ENCODE measurements at places on chromosomes 2 and 18. TPM values are rescaled to one million over a fixed set of nuclear protein-coding genes. Genes with fewer than 3 reads are reported as not detected.
A peak's percentile ranks its signal among the peaks of the same experiment; 100 is the strongest.

The PLGLB2 gene
- total RNA-seq: 2.0 TPM

- no peak for DNase-seq
Measured at GRCh38 chr2:152241948-152242729, 66.6 kb upstream of the STAM2 start.

- no peak for DNase-seq
Measured at GRCh38 chr18:33355756-33356155, 84.8 kb downstream of the CCDC178 start.

GRCh38 chr2:139067072-139067471, 286.9 kb upstream of the NXPH2 start:
- DNase-seq: no peak

DNA sequence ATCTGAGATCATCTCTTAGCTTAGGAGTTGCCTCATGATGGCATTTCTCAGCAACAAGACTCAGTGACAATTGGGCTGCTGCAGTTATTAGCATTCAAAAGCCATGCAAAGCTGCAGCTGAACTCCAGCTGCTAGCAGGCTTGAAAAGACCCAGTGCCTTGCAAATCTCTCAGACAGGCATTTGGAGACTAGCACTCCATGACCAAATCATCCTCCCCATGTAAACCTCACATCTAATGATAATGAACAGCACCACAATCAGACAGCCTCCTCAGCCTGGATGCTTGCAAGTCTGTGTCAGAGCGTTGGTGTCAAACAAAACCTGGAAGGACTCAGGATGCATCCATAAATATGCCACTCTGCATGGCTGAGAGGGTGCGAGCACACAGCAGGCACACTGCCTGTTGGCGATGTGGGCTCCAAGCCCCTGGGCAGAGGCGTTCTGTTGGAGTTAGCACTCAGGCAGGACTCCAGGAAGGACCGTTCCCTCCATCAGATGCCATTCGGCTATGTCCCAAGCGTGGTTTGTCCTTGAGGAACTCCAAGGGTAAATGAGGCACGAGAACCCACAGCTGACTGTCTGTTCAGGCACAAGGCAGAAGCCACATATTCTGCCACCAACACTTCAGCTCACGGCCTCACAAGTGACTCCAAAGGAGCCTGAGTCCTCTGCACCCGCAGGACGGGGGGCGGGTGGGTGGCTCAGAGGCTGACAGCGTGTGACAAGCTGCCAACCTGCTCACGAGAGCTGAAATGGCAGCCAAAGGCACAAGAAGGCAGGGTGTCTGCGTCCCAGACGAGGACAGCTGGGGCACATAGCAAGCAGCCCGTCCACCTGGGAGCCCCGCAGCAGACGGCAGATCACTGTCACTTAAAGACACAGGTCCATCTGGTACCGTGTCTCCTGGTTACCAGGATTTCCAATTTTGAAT, 183.8 kb downstream of the MYT1L start:
- no peak for DNase-seq

The STPG4 gene
- not detected for total RNA-seq

DNA sequence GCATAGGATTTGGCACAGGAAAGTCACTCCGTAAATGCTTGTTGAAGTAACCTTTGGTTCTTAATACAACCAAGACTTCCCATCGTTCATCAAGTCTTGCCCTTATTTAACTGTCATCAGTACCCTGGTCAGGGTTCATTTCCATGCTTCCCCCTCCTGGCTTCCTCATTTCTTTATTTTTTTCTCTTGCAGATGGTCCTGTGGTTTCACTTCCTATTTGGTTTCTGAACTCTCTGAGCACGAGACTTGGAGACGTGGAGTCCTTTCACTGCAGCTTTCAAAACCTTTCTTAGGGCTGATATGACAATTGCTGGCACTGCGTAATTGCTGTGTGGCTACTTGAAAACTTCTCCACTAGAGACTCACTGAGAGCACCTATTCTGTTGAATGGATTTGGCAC, 59.9 kb upstream of the PID1 start:
- no peak for DNase-seq

DNA sequence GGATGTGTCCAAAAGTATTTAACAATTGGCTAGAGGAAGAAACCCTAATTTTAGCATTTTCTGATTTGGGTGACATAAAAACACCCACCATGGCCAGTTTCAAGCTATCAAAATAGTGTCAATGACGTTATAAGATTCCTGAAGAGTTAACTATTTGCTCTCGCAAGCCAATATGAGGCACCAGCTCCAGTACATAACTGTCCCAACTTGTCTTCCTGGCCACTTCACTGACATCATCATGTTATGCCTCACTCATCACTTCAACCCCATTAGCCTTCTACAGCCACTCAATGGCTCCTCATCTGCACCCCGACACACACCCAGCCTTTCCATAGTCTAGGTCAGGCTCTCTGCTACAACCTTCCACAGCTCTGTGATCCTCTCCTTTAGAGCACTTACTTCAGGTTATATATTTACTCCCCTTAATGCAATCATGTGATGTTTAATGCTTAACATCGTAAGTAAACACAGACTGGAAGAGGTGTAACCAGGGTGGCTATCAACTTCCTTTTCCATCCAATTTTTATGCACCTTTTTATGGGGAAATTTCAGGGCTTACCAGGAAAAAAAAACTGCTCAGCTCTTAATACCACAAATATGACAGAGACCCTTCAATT, 158.7 kb downstream of the VWC2L start:
- no peak for DNase-seq

GRCh38 chr2:138023298-138023697, 59.0 kb downstream of the HNMT start:
- DNase-seq: no peak

- DNase-seq: no peak
Measured at GRCh38 chr18:55477860-55478581, 110.0 kb downstream of the TCF4 start.

DNA sequence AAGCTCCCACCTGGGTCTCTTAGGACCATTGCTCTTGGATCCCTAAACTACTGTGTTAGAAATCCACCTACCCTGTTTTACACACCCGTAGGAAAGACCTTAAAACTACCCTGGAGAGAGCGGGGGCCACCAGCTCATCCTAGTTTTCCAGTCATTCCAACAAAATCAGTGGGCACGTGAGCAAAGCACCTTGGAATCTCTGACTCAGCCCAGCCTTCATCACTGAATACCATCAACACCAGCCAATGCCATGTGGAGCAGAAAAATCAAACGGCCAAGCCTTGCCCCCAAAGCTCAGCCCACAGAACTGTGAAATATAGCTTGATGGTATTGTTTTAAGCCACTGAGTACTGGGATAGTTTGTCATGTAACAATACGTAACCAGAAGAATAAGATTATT, 449.7 kb upstream of the CHAC2 start:
- DNase-seq: no peak

DNA sequence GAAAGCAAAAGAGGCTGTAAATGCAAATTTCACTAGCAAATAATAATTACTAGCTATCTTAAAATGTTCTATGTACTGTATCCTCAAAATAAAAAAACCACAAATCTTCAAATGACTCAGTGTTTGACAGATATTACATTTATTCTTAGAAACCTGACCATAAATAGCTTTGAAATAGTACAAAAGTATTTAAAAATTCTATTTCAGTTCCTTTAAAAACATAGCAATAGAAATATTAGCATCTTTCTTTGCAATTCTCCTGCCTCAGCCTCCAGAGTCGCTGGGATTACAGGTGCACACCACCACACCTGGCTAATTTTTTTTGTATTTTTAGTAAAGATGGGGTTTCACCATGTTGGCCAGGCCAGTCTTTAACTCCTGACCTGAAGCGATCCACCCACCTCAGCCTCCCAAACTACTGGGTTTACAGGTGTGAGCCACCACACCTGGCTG, 50.6 kb downstream of the MSH6 start:
- no peak for DNase-seq

GRCh38 chr2:132757676-132758075, 87.7 kb upstream of the LYPD1 start:
- DNase-seq: no peak

GRCh38 chr2:159444754-159445153, 158.3 kb upstream of the WDSUB1 start:
- DNase-seq: no peak

- DNase-seq: peak; percentile 68
Measured at GRCh38 chr2:96157649-96158553, 12.7 kb upstream of the DUSP2 start.

The CCDC178 gene
- total RNA-seq: not detected
